Stimulated activated CD4-positive, alpha-beta T cell treated with anti-CD3 and anti-CD28 coated beads, Interleukin-2, amount 100 ng/mL, for 24 hours (primary cell): ENCODE measurements at places on chromosomes 2 and 18.
A peak's percentile ranks its signal among the peaks of the same experiment; 100 is the strongest.

GRCh38 chr18:70279470-70279869 lies 9.4 kb upstream of the SOCS6 start:
- no peak for DNase-seq

- no peak for DNase-seq
Observed at GRCh38 chr18:62164855-62165487, 21.9 kb downstream of the PIGN start.

- peak; percentile 23 for DNase-seq
Observed at GRCh38 chr2:64699712-64700111, 46.0 kb upstream of the SERTAD2 start.

- no peak for DNase-seq
Observed at GRCh38 chr2:106197878-106198277, 3.8 kb upstream of the UXS1 start.

GRCh38 chr2:138503652-138504051 lies 2.1 kb downstream of the SPOPL start:
- no peak for DNase-seq

DNA sequence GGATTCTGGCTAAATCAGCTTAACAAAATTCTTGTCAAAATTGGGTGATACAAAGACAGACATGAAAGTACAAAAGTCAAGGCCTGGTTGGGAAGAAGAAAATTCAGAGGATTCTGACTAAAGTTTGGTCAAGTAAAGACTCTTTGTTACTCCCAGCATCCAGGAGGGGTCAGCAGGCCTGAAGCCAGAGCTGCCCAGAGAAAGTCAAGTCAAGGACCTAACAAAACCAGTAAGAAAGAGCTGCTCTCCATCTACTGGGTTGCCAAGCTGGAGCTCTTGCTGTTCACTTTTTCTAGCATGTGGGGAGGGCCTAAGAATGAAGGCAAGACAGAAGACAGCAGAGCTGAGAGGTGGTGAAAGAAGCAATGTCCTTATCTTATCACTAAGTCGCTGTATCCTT lies 143.3 kb downstream of the C1D start:
- no peak for DNase-seq

DNA sequence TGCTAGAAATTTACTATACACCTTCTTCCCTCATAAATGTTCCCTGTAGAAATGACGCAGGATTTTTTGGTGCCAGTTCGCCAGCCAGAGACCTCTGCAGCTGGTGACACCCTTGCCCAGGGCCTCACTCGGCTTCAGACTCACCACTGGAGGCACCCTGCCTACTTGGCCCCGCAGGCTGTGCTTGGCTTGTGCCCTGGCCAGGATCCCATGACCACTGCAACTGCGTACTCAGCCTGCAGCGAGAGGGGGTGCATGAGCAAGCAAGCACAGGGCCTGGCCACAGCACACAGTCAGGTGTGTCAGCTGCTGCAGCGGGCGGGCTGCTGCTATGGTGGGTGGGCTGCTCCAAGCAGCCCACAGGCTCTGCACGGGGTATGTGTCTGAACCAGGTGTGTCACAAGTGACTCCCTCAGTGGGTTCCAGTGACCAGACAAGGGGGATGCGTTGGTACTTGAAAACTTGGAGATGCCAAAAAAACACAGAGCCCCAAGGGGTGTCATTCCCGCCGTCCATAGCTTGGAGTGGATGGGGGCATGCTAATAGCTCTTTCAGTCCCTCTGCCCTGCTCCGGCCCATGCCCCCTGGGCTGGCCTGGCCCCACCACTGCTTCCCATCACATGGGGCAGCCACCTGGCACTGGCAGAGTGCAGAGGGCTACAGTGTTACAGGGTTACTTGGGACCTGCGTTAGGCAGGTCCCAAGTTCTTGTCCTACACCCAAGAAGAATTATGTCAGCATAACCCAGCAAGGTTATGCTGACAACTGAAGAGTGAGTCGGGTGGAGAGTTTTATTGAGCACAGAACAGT lies 46.6 kb upstream of the TANC1 start:
- DNase-seq: no peak

DNA sequence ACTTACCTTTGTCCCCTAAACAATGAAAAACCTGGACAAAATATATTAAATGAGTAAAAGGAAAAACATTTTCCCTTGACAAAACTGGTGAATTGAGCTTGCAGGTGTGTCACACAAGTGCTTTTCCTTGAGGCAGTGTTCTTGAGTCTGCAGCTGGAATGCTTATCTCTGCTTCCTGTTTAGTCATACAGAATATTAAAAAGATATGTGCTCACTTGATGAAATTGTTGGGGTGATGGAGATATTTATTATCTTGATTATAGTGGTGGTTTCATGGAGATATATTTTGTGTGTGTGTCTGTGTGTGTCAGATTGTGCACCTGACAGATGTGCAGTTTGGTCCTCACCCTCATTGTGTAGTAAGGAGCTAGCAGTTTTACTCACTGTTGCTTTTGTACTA lies 3.3 kb downstream of the TAF1B start:
- no peak for DNase-seq

DNA sequence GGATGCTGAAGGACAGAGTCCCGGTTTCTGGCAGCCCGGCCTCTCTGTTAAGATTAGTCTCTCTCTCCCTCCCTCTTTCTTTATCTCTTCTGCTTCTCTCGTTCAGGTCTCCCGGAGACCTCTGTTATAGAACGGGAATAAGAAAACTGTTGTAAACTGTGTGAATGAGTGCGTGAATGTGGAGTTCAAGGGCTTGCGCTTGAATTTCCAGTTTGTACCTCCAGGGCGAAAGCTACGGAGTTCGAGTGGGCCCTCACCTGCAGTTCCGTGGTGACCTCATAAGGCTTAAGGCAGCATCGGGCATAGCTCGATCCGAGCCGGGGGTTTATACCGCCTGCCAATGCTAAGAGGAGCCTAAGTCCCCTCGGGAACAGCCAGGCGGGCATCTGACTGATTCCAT lies 26.4 kb downstream of the SKA1 start:
- no peak for DNase-seq

- DNase-seq: no peak
Observed at GRCh38 chr2:37855283-37856041, 69.6 kb upstream of the RMDN2 start.

DNA sequence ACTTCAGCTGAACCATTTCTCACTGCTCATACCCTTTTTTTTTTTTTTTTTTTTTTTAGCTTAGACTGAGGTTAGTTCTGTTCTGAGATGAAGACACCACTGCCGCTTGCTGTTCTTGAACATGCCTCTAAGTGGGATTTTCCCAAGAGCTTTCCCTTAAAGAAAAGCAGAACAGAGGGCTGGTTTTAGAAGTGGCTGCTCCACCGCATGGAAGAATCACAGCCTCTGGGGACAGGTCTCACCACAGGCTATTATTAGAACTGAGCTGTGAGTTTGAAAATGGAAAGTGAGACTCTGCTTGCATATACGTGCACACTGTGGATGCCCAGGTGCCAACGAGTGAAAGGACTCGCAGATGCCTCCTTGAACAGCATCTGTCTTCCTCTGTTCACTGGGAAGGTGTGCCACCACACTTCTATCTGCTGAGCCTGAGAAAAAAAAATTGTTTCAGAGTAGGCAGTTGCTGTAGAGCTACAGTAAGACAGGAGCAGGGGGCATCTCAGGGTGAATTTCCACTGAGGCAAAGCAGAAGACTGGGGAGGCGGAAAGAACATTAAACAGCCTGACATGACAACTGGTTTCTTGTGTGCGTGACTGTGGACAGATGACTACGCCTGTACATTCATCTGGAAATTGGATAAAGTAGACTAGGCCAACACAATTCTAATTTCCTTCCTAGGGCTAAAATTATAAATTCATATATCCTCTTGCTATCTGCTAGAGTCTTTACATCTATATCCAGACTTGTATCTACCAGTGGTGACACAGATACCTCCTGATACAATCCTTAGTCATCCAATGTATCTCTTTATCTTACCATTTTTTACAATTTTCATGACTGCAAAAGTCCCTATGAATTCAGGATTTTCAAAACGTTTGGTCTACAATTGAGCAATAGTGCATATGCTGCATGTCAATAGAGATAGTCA lies 1045.7 kb upstream of the CELF4 start:
- DNase-seq: peak; percentile 21
